KBM-7 (cell line): ENCODE measurements at places on chromosomes 3 and 15.

DNA sequence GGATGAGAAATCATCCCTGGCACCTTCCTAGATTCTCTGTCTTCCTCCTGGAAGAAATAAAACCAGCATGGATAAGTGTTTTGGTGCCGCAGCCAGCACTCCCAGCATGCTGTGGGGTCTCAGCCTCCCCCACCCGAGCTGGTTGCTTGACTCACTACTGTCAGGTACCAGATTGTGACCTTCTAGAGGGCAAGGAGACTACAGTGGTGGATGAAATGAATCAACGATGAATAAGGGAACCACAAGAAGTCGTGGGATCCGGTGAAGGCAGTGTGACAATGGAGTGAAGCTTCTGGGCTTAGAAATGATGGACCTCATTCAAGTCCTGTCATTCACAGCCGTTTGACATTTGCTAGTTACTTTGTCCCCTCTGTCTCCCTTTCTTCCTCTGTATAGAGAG lies 50.2 kb upstream of the SLCO3A1 start:
- DNase-seq = no peak

DNA sequence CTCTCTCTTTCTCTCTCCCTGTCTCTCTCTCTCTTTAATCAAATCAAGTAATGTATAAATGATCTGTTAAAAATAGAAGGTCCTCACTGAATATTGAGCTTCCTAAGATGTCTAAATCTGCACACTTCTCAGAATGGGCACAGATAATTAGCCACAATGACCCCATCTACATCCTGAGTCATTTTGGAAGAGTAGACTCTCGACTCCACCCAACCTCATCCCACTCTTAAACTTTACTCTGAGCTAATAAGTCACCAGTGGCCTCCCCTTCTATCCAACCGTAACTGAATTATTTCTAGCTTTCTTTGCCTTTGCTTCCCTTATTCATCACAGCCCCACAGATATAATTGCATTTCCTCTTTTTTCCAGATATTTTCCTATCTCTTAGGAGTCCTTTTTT lies 326.5 kb upstream of the ZNF717 start:
- no peak for DNase-seq

DNA sequence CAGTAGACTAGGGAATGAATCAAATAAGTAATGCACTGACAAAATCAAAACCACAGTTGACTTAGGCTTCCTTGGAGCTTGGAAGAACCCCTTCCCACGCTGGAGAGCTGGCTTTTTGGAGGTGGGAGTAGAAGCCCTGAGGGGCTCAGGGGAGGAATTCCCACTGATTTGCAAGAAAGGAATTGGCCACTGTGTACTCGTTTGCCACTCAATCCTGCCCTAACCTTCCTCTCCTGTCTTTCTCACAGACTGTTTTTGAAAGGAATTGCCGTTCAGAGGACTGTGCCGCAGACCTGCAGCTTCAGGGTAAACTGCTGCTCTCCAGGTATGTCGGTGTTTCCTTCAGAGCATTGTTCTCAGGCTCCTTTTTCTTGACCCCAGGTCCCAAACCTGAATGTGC lies 208.2 kb upstream of the CTDSPL start:
- DNase-seq = no peak

- peak; percentile 73 for DNase-seq
These were observed 6.7 kb downstream of the ZDHHC3 start for GRCh38 chr3:44969154-44969827.

- no peak for DNase-seq
These were observed 9.8 kb downstream of the RAB27A start for GRCh38 chr15:55279746-55280351.

- no peak for DNase-seq
These were observed 51.5 kb upstream of the CFAP20DC start for GRCh38 chr3:59101231-59101736.
